ENCODE measurements at places on chromosomes 2 and 18.

DNA sequence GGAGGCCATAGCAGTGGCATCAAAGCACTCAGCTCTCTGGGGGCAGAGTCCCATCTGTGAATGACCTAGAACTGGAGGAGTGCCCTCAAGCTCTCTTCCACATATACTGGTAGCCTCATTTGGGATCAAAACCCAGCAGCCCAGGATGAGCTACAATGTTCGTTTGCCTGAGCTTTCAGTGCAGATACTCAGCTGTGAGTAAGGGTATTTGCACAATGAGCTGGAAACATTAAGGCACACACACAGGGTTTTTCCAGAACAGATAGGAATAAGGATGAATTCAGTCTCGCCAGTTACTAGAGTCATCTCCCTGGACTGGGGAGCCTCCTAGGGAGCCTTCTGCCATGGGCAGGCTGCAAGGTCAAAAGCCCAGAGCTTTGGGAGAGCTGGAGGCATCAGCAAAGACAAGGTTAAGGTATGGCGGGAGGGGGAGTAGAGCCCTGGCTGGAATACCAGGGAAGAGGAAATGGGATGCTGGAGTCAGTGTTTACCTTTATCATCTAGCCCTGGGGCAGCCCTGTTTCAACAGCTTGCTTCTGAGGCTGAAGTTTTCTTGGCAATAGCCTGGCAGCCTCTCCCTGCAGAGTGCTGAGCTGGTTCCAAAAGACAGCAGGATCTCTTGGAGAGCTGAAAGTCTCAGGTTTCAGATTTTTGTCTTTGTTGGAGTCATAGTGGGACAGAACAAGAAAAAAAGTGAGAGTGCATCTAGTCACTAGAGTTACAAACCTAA is 187.7 kb downstream of the LOXHD1 start:
- no peak for DNase-seq

GRCh38 chr2:39481611-39482010 is 44.5 kb upstream of the MAP4K3 start:
- no peak for DNase-seq

DNA sequence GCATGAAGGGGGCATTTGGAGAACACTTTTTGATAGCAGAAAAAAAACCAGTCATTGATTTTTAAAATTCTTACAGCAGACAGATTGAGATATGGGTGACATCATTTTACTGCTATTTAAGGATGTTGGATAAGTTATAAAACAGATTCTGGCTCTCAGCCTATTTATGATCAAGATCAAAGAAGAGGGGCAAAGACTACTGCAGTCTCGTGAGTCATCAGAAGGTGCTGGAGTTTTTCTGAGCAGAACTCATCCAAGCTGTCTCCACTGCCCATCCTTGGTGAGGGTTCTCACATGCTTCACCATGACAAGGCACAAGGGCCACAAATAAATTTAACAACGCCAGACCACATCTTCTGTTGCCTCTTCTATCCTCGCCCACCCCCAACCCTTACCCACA is 58.8 kb downstream of the ST6GAL2 start:
- DNase-seq: no peak

GRCh38 chr2:164595031-164595430 is 26.3 kb downstream of the GRB14 start:
- DNase-seq: no peak

- no peak for DNase-seq
These were observed 80.3 kb downstream of the SPOPL start for GRCh38 chr2:138581909-138582308.

DNA sequence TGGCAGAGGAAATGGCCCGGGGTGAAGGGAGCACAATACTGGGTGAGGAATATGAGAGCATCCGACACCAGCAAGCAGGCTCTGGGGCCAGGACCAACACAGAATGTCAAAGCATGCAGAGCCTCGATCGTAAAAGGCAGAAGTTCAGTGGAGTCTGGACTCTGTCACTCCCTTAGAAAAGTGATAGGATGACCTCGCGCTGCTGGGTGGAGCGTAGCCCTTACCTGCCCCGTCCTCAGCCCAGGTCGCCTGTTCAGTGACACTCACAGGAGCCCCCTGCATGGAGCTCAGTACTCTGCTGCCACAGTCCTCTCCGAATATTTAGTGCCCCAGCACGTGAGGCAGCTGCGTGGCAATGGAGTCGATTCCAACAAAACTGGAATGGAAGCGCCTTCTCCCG is 236.7 kb upstream of the MYT1L start:
- DNase-seq: no peak

GRCh38 chr18:23671564-23671963 is 8.9 kb upstream of the ANKRD29 start:
- DNase-seq: no peak

DNA sequence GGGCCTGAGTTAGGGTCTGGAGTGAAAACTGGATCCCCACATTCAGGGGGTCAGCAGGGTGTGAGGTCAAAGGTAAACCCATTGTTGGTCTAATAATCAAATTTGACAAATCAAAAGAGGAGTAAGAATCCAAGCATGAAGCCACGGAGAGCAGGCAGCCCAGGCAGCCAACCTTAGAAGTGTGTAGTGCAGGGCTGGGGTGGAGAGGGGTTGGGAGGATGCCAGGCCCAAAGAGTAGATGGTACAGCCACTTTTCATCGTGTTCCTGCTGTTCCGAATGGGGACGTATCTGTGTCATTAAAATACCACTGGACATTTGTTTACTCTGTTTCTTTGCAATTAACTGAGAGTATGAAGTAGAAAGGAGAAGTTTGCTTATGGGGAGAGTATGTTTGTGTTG is 16.5 kb upstream of the SPTBN1 start:
- no peak for DNase-seq

GRCh38 chr18:21099442-21099841 is 12.2 kb downstream of the ROCK1 start:
- no peak for DNase-seq

DNA sequence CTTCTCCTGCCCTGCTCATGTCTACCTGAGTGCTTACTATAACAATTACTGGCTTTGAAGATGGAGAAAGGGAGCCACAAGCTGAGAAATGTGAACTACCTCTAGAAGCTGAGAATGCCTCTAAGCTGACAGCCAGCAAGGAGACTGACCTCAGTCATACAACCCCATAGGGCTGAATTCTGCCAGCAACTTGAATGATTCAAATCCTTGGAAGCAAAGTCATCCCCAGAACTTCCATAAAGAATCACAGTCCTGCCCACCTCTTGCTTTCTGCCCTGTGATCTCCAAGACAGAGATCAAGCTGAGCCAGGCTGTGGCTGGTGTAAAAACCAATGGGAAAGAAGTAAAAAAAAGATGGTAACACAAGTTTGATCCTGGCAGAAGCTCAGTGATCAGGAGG is 288.2 kb upstream of the SPHKAP start:
- no peak for DNase-seq

GRCh38 chr2:204293884-204294747 is 251.2 kb upstream of the PARD3B start:
- no peak for DNase-seq

- no peak for DNase-seq
These were observed 221.7 kb downstream of the CTNNA2 start for GRCh38 chr2:79734518-79734917.

DNA sequence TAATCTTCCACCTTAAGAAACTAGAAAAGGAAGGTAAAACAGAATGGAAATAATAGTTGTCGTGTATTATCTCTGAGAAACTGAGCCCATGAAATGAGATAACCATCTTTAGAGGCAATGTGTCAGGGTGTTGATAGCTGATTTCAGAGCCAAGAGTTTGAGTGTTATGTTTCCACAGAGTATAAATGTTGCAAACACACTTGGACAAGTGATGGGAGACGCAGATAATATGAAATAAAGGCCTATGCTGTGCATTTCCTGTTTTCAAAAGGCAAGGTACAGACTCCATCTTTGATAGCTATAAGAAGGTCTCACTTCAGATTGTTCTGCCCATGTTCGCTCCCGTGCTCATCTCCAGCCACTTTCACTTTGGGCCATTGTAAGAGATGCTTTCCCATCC is 25.9 kb upstream of the DNER start:
- DNase-seq: peak; percentile 55

DNA sequence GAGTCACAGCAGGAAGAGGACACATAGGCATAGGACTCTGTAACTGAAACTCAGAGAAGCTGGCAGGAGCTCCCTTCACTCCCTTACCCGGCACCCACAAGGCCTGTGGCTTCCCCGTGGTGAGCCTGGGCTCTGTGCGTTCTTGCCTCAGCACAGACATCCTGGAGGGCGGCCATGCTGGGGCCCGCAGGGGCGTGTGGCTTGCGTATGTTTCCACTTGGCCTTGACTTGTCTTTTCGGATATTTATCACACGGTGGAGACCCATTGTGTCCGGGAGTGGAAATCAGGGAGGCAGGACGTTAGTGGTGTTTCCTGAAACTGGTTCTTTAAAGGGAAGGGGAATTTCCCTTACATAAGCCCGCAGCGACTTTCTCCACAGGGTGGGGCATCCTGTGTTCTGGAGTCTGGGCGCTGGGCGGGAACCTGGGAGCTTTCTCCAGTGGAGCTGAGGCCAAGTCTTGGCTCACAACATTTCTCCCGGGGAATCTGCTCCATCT is 49.9 kb upstream of the EML6 start:
- DNase-seq: peak; percentile 57

DNA sequence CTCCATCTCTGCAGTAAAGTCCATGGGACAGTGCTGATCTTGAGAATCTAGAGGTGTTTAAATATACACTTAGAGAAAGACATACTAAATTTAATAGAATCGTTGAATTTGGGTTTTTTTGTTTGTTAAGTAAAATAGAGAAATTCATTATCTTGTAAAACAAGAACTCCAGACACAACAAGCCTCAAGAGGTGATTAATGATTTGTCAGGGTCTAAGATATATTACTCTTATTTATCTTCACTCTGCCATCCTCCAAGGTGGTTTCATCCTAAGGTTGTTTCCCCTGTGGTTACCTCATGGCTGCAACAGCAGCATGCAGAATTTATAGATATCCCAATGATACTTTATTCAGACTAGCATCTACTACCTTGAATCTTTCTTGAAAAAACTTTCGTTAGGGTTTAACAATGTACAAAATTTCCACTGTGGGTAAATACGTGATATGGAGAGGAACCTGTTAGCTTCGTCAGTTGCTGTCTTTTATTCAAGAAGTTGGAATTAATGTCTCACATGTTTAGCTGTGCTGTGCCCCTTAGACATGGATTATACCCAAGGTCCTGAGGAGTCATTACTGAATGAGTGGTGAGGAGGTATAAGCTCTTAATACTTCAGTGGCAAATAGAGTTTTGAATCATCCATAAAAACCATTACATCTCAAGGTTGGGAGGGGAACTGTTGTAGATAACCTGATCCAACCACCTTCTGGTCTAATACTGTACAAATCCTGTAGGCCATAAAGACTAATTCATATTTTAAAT is 128.0 kb downstream of the GPD2 start:
- DNase-seq: peak; percentile 13

DNA sequence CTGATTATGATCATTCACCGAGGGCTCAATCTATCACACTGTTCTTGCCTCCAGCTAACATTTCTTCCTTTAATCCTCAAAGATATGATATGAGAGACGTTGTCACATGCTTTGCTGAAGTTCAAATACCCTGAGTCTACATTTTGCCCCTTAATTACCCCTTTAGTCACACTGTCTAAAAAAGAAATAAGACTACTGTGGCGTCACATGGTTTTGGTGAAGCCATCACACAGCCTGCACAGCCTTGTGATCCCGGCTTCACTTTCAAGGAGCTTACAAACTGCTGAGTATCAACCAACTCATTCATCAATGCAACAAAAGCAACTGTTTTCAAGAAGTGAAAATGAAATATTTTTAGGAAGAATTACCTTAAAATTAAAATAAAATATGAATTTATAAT is 31.9 kb upstream of the SOCS6 start:
- DNase-seq: no peak

- peak; percentile 85 for DNase-seq
These were observed 519 bp downstream of the METTL4 start for GRCh38 chr18:2570772-2571199.

DNA sequence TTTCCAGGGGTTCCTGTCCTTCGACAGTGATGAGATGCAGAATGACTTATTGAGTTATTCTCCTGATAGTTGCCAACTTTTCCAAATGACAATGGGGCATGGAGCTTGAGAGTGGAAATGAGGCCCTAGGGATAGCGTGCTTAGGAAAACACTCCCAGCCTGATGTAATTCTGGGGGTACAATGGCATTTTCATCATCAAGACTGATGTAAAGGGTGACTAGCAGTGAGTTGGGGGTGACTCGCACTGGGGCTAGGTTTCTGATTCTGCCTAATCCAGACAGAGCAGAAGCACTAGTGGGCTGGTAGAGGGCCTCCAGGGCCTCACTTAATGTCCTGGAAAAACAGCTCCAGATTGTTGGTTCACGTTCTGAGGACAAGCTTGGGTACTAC is 34.0 kb upstream of the IL37 start:
- DNase-seq: no peak

DNA sequence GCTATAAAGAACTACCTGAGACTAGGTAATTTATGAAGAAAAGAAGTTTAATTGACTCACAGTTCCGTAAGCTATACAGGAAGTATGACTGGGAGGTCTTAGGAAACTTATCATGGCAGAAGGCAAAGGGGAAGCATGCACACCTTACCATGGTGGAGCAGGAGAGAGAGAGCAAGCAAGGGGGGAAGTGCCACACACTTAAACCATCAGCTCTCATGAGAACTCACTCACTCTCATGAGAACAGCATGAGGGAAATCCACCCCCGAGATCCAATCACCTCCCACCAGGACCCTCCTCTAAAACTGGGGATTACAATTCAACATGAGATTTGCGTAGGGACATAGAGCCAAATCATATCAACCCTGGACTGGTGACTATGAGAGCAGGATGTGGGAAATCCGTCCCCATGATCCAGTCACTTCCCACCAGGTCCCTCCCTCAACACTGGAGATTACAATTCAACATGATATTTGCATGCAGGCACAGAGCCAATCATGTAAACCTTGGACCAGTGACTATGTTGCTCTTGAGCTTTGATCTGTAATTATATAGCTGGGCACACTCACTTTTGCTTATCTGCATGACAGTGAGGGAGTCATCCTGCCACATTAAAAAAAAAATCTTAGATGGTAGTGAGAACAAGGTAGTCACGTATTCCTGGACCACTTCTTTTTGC is 12.9 kb downstream of the ADAM23 start:
- DNase-seq: no peak
